PC-9 (cell line): ENCODE measurements at places on chromosomes 4 and X.

DNA sequence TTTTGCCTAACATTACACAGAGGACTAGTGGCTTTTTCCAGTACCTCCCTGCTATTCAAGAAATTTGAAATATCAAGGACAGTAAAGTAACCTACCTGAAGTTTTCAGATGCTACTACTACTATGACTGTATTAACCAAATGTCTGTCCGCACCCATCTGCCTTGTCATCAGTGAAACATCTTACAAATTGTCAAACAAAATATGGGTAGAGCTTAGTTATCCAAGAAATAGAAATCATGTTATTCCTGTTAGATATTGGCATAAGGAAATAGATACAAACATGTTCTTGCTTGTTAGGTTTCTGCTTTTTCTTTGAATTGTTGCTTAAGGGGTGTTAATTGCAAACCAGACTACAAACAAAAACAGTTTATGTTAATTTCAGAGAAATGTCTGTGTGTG is 63.9 kb downstream of the PLS3 start:
- DNase-seq, result no peak

- DNase-seq, result no peak
Measured at GRCh38 chrX:153939573-153939972, 4.7 kb upstream of the NAA10 start.

GRCh38 chr4:168409089-168409801 is 71.0 kb downstream of the DDX60L start:
- DNase-seq, result no peak

DNA sequence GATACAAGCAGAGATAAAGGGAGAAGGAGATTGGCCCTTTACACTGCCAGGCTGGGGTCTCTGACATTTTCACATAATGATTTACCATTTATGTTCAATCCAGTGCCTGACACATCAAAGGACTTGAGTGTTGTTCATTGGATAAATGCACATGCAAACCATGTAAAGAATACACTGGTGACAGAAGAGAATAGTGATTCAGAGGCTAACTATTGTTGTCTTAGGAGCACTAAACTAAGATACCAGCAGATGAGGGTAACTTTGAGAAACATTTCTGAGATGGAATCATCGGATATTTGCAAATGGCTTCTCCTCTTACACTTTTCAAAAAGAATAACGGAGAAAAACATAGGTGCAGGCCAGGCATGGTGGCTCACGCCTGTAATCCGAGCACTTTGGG is 67.3 kb upstream of the HHIP start:
- DNase-seq, result no peak

DNA sequence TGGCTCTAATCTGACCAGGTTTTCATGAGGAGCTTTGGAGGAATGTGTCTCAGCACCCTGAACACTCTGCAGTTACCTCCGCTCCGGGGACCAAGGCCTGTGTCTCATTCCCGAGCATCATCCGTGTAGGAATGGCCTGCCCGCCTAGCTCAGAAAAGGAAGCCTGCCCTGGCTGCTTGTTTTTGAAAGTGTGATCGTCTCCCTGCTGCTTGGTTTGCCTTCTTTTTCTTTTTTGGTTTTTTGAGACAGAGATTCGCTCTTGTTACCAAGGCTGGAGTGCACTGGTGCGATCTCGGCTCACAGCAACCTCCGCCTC is 73.3 kb downstream of the CRLF2 start:
- no peak for DNase-seq

GRCh38 chr4:71230271-71231128 is 108.3 kb upstream of the SLC4A4 start:
- DNase-seq, result no peak

DNA sequence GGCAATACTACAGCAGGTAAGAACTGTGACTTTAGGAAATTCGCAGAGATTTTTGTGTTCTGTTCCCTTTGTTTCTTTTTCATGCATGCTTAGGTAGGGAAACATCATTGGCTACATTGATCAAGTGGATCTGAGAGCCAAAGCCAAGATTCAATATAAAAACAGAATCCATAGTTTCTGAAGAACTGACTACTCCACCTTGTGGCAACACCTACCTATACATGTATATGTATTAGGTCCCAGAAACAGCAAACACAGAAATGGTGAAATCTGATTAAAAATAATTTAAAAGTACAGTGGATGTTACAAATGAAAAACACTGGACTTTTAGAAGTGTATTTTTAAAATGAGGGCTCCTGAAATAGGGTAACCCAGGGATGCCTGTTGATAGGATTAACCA is 322.6 kb upstream of the MAOA start:
- no peak for DNase-seq

DNA sequence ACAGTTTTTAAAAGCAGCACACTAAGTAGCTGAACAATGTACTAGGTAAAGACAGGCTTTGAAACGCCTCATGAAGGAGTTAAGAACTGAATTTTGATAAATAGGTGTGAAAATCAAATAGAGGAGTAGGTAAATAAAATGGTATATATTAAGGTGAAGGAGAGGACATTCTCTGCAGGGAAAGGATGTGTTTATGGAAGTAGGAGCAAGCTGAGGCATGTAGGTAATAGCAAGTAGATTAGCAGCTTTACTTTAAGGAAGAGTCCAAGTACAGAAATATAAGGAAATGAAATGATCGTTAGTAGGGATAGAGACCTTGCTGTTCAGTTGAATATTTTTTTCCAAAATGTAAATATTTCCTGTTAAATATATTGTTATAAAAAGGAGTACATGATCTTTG is 12.5 kb downstream of the METAP1 start:
- no peak for DNase-seq

- DNase-seq, result no peak
Measured at GRCh38 chr4:95021099-95021498, 263.3 kb downstream of the BMPR1B start.
